Activated naive CD8-positive, alpha-beta T cell treated with anti-CD3 and anti-CD28 coated beads for 36 hours (primary cell): ENCODE measurements at places on chromosomes 11 and 22.

GRCh38 chr22:47274196-47274595 lies 511.7 kb downstream of the TBC1D22A start:
- no peak for DNase-seq

- DNase-seq, result no peak
Measured at GRCh38 chr11:72754149-72754543, 1.9 kb upstream of the ARAP1 start.

- DNase-seq, result no peak
Measured at GRCh38 chr11:119904531-119905035, 175.6 kb upstream of the NECTIN1 start.

- no peak for DNase-seq
Measured at GRCh38 chr11:131653260-131653659, 282.8 kb downstream of the NTM start.

- no peak for DNase-seq
Measured at GRCh38 chr22:31247726-31248125, 35.6 kb downstream of the LIMK2 start.

GRCh38 chr11:31808721-31809540 lies 2.2 kb downstream of the PAX6 start:
- no peak for DNase-seq
